ENCODE measurements at places on chromosomes 1 and 21.

DNA sequence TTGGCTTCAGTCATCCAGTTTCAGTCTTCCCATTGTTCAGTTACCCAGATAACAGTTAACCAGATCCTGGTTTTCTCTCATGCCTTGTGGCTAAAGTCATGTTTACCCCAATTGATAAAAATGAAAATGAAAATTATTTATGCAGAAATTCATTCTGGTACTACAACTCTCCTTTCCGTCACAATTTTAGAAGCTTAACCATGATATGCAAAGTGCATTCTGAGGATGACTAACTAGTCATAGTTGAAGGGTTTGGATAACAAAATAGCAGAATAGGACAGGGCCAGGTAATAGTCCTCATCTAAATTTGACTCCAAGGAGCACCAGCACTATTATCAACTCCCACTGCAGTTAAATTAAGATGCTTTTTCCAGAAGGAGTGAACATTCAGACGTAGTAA, 94.7 kb downstream of the NTMT2 start:
- no peak for DNase-seq

DNA sequence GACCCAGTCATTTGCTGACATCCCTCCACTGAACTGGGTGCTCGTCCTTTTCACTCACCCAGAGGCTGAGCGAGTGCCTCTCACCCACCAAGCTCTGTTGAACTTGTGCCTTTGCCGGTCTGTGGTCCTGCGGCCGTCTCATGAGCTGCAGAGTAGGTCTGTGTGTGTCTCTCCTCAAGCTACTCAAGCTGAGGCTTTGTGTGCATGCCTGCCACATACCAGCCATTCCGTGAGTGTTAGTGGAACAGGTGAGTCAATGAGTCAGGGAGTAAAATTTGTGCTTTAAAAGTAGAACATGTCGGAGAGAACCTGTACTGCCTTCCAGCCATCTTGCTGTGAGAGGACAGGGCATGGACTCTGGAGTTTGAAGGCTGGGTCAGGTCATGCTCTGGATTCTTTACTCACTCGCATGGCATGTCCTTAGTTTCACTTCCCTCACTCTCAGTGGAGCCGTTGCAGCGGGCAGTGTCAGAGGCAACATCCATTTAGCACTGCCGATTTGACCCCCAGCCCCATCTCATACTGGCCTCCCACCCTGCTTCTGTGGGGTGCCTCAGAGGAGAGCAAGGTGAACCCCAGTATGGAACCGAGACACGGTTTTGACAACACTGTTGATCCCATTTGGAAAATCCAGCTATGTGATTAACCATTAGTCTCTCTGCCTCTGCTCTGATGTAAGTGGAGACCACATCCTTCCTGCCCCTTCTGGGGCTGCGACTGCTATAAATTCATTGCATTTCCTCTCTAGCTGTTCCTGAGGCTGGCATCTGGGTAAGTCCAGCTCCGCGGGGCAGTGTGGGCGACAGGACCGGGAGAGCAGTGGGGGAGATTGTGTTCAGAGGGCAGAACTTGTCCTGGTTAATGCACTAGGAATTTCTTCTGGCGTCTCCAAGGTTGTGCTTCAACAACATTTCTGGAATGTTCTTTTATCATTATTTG, at the start of gene NLRP3:
NLRP3 (plus strand) TSS at position 751 of the 939 bp plus-strand sequence. CDS start 2,628 bp downstream, outside the sequence.
- DNase-seq, result no peak

DNA sequence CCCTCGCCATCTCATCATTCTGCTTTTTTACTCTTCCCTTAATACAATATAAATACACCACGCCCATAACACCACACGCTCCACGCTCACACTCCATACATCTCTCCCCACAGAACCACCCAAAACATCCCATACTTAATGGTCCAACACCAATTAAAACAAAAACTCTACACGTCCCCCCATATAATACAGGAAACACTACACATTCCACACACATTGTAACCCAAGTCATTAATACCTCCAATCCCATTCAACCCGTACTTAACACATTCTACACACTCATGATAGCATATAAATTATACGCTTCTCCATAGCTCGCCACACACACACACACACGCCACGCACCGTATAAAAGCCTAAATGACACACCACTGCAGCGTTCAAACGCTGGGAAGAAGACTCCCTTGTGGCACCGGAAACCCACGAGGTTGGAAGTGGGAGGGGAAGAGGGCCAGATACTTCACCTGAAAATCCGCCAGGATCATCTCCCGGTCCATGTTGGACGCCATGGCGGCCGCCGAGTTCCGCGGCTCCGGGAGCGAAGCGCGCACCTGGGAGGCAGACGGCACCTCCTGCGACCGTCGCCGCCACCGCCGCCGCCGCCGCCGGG, 659 bp downstream of the FAF1 start:
- no peak for DNase-seq

- no peak for DNase-seq
Measured at GRCh38 chr1:186518822-186519381, 58.0 kb upstream of the PDC start.

DNA sequence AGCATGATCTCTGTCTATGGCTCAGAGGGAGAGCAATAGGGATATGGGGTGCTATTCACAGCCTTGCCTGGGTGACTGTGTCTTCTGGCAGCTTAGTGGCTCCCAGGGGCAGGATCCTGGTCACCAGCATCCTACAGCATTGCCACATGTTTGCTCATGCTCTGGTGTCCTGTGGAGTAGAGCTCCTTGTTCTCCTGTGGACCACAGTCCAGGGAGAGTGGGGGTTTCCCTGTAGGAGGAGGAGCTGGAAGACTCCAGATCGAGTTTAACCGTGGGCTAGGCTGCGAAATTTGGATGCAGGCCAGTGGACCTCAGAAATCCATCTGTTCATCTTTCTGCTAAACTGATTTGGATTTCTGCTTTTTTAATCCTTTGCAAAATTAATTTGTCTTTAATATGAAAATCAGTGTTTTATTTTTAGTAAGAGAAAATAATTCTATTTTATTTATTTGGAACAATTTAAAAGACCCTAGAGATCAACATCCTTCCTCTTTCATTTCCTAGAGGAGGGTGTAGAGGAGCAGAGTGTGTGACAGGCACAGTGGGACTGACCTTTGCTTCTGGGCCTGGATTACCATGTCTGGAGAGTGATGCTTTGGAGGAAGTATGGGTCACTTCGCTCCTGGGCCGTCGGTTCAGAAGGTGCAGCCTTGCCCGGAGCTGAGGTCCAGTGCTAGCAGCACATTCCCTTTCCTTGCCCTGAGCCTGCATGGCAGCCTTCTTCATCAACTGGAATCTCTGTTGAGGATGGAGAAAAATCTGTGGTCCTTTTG, 17.4 kb downstream of the ADARB1 start:
- no peak for DNase-seq

DNA sequence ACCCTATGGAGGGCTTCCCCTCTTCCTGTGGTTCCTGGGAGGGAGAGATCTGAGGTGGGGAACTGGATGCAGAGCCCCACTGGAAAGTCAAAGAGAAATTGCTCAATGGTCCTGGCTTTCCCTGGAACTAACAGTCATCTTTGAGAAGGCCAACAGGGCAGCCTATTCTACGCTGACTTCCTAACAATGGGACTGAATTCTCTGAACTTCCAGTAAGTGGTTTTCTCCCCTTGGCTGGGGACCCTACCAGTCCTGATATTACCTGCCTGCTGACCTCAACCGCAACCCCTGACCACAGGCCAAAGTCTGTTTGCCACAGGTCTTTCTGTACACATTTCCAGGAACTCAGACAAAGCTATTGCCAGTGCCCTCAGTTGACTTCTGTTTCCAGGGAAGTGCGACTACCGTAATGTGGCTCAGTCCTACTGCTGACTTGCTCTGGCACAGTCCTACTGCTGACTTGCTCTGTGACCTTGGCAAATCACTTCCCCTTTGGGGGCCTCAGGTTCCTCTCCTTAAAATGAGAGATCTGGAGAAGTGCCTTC, 55.3 kb downstream of the C8B start:
- DNase-seq, result no peak

- no peak for DNase-seq
Measured at GRCh38 chr1:169858467-169858866, 35.2 kb downstream of the SCYL3 start.
